Fibroblast of skin of left biceps (primary cell): ENCODE measurements at places on chromosomes 5 and 9.

- no peak for DNase-seq
These were observed 201.6 kb upstream of the PAPPA start for GRCh38 chr9:115951977-115952376.

- no peak for DNase-seq
These were observed 39.5 kb downstream of the LARP1 start for GRCh38 chr5:154794525-154795234.

- no peak for DNase-seq
These were observed 471.2 kb upstream of the ACTBL2 start for GRCh38 chr5:57953792-57954191.

DNA sequence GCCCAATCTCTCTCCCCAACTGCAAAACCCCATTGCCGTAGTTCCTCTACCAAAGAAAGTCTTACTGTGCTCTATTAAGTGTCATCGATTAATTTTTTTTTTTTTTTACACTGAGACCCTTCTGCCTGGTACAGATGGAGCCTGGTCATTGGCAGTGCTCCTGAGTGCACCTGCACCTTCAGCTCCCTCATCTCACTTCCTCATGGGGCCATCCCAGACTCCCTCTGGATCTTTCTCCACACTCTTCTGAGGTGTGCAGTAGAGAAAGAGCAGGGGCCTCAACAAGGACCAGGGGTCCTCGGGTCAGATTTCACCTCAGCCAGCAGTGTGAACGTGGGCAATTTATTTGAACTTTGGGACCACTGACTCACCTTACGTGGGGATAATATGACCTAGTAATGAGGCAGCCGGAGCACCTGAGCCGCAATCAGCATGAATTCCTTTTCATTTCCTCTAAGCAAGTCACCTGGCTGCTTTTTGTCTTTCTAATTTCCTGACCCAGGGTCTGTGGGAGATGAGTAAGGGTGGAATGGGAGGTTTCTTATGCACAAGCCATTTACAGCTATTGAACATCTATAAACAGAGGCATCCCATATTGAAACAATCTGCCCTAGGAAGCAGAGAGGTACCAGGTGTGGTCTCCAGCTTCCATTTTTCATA is 22.3 kb upstream of the GABRP start:
- no peak for DNase-seq

GRCh38 chr5:81936750-81937149 is 35.1 kb upstream of the ATG10 start:
- DNase-seq, result no peak

- no peak for DNase-seq
These were observed 510 bp downstream of the NOXA1 start for GRCh38 chr9:137423514-137424291.

DNA sequence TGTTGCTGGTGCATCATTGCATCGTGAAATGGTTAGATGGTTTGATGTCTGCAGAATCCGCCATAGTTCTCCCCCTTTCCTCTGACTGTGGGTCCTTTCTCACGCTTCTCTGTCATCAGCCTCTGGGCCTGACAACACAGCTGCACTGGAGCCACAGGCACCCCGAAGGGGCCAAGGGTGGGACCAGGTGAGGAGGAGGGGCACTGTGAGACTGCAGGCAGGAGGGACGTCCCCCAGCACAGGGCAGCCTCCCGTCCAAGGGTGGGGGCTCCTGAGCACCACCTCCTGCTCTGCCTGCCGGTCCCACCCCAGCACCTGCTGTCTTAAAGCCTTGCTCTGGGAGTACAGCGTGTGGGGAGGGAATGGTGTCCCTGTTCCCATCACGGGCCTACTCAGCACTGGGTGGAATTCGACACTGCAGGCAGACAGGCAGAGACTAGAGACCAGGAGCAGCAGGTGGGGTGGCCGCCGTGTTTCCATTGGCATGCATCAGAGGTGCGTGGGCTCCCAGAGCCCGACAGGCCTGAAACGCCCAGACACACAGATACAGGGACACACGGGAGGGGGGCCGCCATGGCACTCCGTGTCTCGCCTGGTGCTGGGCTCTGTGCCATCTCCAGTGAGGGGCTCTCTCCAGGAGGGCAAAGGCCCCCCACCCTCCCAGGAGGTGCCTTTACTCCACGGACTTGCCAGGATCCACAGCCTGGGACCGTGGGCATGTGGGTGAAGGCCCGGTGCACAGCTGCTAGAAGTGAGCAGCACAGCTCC is 15.0 kb downstream of the CACNA1B start:
- no peak for DNase-seq

GRCh38 chr9:117434566-117434965 is 19.7 kb upstream of the ASTN2 start:
- DNase-seq, result no peak
